ENCODE measurements at places on chromosomes 1 and 21.

DNA sequence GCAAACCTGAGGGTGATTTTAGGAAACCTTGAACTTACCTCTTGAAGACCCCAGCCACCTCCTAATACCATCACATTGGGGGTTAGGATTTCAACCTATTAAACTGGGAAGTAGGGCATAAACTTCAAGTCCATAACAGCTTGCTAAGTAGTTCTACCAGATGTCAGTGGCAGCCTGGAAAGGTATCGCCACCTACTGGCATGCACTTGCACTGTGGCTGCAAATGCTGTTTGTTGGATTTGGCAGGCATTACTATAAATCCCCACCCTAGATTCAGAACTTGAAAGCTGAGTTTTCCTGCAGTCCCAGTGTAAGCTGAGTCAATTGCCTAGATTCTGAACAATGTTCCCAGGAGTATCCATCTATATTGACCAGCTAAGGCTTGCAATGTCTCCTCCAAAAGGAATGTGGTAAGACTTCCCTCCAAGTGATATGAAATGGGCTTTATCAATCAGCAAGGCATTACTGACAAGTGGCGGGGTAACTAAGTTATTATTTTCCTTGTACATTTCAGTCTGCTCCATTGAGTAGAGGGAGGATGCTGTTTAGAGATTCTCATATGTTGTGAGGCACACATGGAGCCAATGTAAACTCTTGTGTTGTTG, 474.5 kb downstream of the PTPRC start:
- no peak for DNase-seq

- no peak for DNase-seq
These were observed 112.2 kb downstream of the RYR2 start for GRCh38 chr1:237154157-237154556.

- no peak for DNase-seq
These were observed 62.0 kb downstream of the TRIM11 start for GRCh38 chr1:228344631-228345072.

- no peak for DNase-seq
These were observed 142.7 kb upstream of the SERTAD4 start for GRCh38 chr1:210089855-210090254.

GRCh38 chr1:31957701-31958674, 19.8 kb upstream of the PTP4A2 start:
- DNase-seq, result peak; percentile 30

GRCh38 chr1:211588711-211589110, 9.8 kb upstream of the SLC30A1 start:
- DNase-seq, result no peak

DNA sequence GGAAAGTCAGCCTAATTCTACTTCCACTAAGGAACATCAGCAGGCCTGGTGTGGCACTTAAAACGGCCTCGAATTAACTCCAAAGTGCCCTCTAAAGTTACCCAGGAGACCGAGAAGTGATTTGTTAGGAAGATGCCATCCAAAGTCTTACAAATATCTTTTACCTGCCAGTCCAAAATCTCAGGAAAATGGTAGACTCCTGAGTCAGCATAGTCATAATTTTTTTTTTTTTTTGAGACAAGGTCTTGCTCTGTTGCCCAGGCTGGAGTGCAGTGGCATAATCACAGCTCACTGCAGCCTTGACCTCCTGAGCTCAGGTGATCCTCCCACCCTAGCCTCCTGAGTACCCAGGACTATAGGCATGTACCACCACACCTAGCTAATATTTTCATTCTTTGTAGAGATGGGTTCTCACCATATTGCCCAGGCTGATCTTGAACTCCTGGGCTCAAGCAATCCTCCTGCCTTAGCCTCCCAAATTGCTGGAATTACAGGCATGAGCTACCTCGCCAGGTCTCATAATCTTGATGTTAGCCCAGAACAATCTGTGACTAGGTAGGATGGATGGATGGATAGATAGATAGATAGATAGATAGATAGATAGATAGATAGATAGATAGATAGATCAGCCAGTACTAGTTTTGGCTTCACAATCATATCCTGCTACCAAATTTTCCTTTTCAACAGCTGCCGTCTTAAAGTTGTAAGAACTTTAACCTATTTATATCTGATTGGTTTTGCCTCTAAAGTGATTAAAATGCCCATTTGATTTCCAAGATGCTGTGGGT, 25.3 kb upstream of the PPP2R5A start:
- DNase-seq, result no peak

DNA sequence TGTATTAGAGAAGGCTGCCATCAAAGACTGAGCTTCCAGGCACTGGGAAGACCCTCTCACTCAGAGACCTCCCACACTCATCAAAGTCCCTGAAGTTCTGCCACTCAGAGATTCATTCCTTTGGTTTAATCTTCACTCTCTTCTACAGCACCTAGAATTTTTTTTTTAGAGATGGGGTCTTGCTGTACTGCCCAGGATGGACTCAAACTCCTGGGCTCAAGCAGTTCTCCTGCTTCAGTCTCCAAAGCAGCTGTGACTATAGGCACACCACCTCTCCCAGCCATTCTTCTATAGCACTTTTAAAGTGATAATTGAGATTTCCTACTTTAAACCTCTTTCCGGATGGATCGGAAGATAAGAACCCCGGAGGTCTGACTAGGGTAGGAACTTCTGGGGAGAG, 3.7 kb upstream of the HP1BP3 start:
- DNase-seq, result no peak

DNA sequence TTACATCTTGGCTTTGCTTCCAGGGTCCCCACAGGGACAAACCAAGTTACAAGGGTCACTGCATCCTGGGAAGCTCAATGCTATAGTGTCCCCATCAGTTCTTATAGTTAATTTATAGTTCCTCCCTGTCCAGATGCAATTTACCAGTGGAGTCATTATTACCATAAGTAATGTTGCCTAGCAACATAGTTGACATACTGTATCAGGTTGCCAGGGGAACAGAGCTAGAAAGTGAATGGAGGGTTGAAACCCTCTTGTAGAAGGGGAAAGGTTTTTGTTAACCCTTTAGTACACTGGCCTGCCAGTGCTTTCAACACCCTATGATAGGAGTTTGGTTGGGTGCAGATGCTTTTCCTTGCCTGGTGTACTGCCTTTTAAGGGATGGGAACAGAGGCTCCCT, 34.3 kb upstream of the TTC4 start:
- no peak for DNase-seq

GRCh38 chr1:98221923-98222322, 301.1 kb upstream of the DPYD start:
- DNase-seq, result no peak

DNA sequence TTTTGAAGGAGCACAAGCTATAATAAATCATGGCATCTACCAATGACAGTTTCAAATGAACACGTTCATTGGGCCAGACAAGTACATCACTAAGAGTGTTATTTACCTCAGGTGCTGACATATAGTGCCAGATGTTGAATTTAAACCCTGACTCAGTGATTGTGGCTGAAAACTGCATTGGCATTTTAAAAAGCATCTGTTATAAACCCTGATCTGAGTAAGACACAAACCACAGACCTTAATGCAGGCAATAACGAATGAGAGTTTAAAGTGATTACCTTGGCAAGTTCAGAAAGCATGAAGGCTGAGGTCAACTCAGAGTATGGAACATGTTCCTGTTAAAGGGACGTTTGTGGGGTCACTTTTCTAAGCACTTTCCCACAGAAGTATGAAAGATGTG, 865.1 kb upstream of the TMPRSS15 start:
- DNase-seq, result no peak

DNA sequence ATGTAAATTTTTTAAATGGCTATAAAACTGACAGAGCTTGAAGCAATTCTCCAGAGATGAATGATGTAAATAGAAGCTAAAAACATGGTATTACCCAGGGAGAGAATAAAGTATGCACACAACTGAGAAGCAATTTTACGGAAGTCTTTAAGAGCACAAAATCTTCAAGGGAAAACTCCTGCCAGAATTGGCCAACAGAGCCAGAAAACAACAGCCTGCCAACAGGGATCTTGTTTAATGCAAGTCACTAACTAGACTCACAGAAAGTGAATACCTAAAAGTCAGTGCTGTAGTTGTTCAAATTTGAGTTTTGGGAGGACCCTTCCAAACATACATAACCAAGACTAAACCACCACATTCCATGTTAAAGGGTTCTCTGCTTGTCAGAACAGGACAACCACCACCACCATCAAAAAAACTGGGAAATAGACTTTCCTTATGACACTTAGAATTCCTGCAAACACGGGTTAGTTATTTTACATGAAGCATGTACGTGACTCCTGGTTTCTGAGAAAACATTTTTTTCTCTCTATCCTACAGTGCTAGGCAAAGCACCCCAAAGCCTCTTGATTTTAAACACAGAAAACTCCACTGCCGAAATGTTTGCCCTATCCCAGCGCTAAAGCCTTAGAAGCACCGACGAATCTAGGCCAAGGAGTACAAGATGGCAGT, 1.6 kb downstream of the EPS15 start:
- DNase-seq, result no peak

DNA sequence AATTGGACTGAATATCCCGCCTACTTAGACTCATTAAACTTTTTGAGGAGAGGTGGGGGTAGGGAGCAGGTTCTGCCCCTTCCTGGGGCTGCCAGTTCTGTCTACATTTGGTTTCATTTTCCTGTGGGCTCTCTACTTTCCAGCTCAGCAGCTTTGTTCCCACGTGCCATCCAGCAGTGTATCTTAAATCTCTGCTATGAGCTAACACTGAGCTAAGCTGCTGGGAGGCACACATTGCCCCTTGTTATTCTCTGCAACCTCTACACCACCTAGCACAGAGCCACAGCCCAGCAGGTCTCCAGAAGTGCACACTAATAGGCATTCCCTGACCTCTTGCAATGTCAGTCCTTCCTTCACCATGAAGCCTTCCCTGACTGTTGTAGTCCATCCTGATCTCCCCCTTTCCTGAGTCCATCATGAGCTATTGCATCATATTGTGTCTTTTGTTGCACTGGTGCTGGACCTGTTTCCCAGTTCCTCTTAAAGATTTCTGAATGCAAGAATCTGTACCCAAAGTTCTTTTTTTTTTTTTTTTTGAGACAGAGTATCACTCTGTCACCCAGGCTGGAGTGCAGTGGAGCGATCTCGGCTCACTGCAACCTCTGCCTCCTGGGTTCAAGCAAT, 28.7 kb upstream of the NRDC start:
- DNase-seq, result no peak

GRCh38 chr1:40842691-40843090, 19.5 kb downstream of the CITED4 start:
- DNase-seq, result no peak

DNA sequence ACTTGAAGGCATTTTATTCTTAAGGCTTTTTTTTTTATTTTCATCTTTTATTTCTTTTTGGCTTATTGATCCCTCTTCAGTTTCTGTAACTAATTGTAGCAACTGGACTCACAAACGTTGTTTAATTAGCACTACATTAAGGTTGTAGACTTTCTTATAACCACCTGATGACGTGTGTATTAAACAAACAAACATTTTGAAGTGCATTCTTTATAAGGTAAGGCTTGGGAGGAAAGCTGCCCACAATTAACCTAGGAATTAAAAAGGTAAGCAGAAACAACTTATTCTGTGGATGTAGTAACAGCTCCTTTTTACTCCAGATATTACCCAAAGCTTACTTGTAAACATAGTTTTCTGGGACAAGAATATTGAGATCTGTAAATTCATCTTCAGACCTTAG, 55.0 kb downstream of the CAMSAP2 start:
- no peak for DNase-seq

- no peak for DNase-seq
These were observed 12.8 kb upstream of the TRIM63 start for GRCh38 chr1:26079960-26080814.

DNA sequence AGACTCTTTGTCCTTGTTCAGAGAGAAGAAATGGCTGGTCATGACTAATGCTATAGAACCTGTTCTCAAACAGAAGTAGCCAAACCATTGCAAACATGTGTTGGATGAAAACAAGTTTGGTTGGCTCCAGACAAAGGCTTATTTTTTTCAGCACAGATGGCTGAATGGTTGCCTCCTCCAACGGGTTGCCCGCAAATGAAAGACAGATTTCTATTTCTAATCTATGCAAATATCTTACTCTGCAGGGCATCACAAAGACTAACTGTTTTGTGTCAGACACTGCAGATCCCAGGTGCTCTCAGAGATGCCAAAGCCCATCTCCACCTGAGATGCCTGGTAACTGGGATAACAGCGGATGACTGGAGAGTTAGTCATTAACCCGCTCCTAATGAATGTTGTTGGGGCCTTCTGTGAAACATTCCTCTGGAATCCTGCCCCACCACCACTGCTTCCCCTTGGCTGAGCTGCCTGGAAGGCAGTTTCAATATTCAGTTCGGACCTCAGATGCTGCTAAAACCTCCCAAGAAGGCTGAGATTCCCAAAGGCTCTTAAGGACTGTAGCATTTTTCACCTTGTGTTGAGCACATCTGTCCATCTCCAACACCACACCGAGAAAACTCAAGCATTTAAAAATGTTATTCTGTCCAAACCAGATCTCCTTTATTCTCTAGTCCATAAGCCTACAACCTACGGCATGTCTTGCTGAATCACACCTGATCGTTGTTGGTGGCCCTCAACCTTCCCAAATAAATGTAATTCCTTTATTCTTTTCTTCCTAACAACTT, 104.4 kb downstream of the PTPN14 start:
- no peak for DNase-seq
